ENCODE measurements at places on chromosomes 7 and 10. TPM values are rescaled to one million over a fixed set of nuclear protein-coding genes. Genes with fewer than 3 reads are reported as not detected.
A peak's percentile ranks its signal among the peaks of the same experiment; 100 is the strongest.

Gene TMEM229A
- not detected for total RNA-seq

GRCh38 chr10:5758927-5759326, 54.3 kb downstream of the GDI2 start:
- H3K27ac ChIP-seq, result no peak overlapping the region
- DNase-seq, result no peak
- H3K36me3 ChIP-seq, result peaks cover 68% of the 10 kb centered on the region
- no peak overlapping the region for H3K4me3 ChIP-seq
- no peaks in the 10 kb centered on the region for H3K4me1 ChIP-seq

Gene NEURL1
- 0.18 TPM for total RNA-seq

- no peaks in the 10 kb centered on the region for H3K27me3 ChIP-seq
- peak overlapping the region; percentile 56 for H3K27ac ChIP-seq
- H3K4me1 ChIP-seq, result peaks cover 46% of the 10 kb centered on the region
- no peak overlapping the region for H3K4me3 ChIP-seq
- H3K36me3 ChIP-seq, result no peaks in the 10 kb centered on the region
Measured at GRCh38 chr10:29862923-29863614, 196.3 kb downstream of the JCAD start.

DNA sequence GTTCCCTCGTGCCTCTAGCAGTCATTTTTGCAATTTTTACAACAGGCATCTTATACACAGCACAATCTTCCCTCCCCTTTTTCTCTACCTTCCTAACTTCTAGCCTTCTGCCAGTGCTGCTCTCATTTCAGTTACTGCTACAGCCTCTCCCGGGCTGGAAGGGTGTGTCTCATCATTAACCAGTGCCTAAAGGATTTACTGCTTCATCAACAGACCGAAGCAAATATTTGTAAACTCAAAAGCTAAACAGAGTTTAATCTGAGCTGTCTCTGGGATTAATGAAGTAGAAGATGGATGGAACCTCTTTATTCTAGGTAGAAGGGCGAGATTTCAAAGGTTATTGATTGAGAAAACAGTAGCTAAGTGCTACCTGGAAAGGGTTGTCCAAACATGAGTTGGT, 94.3 kb downstream of the PRPF18 start:
- H3K4me3 ChIP-seq, result no peak overlapping the region
- peaks cover 22% of the 10 kb centered on the region for H3K4me1 ChIP-seq
- DNase-seq, result no peak
- H3K27me3 ChIP-seq, result no peaks in the 10 kb centered on the region

- no peaks in the 10 kb centered on the region for H3K4me1 ChIP-seq
- no peak overlapping the region for H3K4me3 ChIP-seq
- H3K27ac ChIP-seq, result no peak overlapping the region
- no peaks in the 10 kb centered on the region for H3K27me3 ChIP-seq
- DNase-seq, result no peak
Measured at GRCh38 chr7:81560708-81561107, 209.1 kb downstream of the HGF start.

All from suprapubic skin (tissue), 4 donors.